ENCODE measurements at places on chromosomes 2 and 18.

- DNase-seq: no peak
Observed at GRCh38 chr2:63444565-63445288, 143.6 kb downstream of the WDPCP start.

GRCh38 chr2:63676135-63676534, 87.4 kb downstream of the MDH1 start:
- no peak for DNase-seq

- no peak for DNase-seq
Observed at GRCh38 chr2:226584518-226585055, 215.0 kb downstream of the IRS1 start.

- DNase-seq: no peak
Observed at GRCh38 chr2:7523481-7524120, 606.4 kb downstream of the RNF144A start.

- DNase-seq: no peak
Observed at GRCh38 chr2:216242365-216242764, 129.9 kb downstream of the MARCHF4 start.

DNA sequence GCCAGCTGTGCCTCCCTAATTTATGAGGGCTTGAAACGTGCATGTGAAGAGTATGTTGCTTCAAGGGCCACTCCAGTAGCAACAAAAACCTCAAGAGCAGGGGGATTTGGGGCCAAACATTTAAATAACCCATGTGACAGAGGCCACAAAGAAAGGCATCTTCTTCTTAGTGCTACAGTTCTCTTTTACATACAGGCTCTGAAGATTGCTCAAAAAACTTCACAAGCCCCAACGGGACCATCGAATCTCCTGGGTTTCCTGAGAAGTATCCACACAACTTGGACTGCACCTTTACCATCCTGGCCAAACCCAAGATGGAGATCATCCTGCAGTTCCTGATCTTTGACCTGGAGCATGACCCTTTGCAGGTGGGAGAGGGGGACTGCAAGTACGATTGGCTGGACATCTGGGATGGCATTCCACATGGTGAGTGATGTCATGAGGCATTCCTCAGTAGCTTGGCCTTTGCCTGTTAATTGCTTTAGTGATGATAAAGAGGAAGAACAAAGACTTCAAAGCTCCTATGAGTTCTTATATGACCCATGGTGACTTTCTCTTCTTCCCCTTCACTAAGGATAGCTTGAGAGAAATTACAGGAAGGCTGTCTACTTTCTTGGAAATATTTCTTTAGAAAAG, 40.1 kb downstream of the NRP2 start:
- DNase-seq: no peak

DNA sequence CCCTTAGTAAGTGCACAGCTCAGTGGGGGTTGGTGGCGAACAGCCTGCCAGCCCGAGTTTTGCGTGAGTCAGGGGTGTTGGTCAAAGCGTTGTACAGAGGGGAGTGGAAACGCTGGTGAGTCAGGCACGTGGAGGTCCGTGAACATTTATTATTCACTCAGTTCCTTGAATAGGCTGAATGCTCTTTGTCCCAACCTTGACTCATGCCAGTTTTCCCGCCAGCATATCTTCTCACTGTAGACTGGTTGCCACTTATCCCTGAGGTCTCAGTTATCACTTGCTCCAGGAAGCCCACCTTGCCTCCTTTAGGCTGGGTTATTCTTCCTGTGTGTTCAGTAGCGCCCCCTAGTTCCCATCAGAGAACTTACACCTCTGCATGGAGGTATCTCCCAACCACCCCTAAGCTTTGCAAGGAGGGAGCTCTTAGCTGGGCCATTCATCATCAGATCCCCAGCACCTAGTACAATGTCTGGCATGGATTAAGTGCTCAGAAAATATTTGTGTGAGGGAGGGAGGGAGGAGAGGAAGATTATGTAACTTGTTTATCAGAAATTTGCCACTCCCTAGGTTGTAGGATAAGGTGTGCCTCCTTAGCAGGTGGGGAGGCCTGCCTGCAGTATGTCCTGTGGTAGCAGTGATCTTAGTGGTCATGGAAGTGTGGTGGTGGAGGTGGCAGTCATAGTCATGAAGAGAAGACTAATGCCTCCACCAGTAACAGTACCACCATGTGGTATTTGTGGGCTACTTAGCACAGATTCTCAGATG, 72.1 kb downstream of the CABLES1 start:
- no peak for DNase-seq

DNA sequence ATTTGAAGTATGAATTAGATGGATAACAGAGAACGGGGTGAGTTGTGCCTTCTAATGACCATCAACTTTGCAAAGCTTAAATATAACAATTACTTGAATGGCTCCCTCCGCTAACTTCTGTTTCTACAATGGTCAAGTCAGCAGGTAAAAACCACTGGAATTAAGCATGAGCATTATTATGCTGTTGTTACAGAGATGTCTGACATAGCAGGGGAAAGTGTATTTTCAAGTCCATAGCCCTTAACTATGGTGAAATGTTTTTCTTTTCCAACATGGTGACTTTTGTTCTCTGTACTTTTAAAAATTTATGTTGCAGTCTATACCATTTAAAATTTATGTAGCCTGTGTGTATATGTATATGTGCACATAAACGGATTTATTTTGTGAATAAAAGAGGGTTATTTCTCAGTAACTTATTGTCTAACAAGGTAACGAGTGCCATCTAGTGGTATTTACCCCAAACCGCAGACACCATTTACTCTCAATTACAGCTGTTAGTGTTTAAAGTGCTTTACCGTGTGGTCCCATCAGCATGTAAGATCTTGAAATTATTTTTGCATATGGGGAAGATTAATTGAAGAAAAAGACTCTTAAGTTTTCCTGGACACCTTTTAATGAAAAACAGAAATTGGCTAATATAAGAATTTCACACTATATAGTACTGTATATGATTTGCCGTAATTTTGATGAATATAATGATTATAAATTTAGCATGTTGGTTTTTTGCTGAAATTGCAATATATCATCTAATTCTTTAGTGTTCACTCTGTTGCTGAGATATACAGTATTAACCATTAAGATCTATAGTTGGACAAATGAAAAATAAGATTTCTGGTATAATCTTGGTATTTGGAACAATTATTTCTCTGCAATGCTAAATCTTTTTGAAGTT, 78.2 kb downstream of the UBE2E3 start:
- no peak for DNase-seq

DNA sequence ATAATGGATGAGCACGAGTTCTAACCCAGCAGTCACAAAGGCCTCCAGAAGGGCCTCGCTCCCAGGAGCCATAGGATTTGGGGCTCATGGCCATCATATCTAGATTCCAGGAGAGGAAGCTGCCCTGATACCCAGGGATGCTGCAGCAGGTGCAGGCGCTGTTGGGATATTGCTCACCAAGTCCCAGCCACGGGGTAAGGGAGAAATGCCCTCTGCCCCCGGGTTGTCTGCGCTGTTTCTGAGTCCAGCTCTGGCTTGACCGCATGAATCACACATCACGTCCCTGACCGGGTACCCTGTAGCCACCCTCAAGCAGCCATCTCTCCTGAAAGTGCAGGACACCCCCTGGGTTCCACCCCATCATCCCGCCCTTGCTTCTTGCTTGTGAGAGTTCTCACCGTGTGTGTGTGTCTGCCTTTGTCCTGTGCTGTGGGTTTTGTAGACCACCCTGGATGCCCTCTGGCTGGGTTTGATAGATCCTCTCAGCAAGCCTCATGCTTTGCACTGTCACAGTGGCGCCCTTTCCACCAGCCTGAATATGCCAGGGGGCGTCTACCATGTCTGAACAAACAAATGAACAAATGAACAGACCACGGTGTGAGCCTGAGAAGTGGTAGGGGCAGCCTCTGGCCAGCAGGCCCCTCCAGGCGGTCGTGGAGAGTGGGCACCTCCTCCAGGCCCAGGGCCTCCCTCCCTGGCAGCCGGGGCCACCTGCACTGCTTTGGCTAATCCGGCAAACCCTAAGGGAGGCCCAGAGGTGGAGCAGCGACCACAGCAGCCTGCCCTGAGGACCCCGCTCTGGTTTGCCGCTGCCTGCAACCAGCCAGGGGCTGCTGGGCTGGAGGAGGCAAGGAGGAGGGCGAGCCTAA, 32.1 kb downstream of the ADRA2B start:
- DNase-seq: no peak

DNA sequence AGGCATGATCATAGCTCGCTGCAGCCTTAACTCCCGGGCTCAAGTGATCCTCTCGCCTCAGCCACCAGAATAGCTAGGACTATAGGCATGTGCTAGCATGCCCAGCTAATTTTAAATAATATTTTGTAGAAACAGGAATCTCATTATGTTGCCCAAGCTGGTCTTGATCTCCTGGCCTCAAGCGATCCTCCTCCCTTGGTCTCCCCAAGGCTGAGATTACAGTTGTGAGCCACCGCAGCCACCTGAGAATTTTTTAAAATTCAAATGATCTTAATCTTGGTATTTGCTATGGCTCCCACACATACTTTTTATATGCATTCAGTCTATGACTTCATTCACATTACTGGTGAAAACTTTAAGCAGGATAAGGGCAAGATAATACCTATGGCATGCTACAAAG, 13.1 kb downstream of the KRCC1 start:
- DNase-seq: no peak

DNA sequence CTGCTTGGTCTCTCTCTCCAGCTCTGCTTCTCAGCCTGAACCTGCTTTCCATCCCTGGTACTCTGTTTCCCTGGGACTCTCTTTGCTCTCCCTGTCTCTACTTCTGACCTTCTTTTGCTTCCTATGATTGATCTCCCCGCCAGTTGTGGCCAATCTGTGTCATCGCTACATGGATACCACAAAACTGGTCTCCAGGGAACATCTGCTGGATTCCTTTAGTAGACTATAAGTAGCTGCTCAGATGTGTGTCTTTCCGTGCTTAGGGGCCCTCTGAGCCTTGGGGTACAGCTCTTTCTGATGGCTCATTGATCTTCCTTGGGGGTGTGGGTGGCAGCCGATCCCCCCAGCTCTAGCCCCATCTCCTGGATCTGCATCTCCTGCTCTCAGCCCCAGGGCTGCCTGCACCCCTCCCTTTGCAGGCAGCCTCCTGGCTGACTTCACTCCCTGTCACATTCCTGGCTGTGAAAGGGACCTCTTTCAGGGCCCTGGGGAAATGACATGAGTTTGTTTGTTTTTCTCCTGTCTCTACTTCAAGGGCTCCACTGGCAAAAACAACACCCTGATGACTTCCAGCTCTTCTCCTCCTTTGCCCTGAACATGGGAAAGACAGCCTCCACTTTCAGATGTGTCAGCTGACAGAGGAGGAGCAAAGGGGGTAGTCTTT, 333.7 kb downstream of the CYP26B1 start:
- no peak for DNase-seq

DNA sequence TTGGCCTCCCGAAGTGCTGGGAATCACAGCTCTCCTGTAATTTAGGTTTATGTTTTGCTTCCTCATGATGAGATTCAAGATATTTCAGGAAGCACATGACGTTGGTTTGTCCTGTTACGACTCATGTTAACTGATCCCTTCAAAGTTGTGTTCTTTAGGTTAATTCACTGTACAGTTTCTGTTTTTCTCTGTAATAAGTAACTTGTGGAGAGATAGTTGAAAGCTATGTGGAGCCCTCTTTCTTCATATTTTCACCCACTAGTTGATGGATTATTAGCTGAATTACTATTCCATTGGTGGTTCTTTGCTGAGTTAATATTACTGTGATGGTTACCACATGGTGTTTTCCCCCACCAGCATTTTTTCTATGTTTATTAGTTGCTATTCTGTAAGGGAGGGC, 18.3 kb upstream of the CHCHD5 start:
- DNase-seq: no peak

DNA sequence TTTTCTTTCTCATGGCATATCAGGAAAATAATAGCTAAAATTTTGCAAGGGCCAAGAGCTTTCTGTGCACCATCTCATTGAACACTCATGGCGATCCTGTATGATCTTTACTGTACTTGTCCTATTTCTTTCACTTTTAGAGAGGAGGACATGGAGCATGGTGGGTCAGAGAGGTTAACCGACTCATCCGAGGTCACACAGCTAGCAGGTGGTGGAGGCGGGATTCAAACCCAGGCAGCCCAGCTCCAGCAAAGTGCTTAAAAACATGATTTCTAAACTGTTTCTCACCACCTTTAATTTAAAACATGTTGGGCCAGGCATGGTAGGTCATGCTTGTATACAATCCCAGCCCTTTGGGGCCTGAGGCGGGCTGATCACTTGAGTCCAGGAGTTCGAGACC, 6.4 kb downstream of the NGEF start:
- DNase-seq: no peak

- peak; percentile 91 for DNase-seq
Observed at GRCh38 chr18:62522504-62523254, at the start of gene ZCCHC2. Gene ZCCHC2, plus strand, starts transcription at chr18:62523025. Its CDS starts 400 bp downstream, at chr18:62523425.

- DNase-seq: peak; percentile 39
Observed at GRCh38 chr2:222318712-222319585, 20.2 kb upstream of the PAX3 start.

All from bone marrow (tissue), 2 donors.